ENCODE measurements at places on chromosomes 11 and 22. TPM values are rescaled to one million over a fixed set of nuclear protein-coding genes. Genes with fewer than 3 reads are reported as not detected.

Gene SCN2B
- 0.92 TPM for total RNA-seq

Gene MFNG
- 11.2 TPM for total RNA-seq

Gene MUC5AC
- 605 TPM for total RNA-seq

DNA sequence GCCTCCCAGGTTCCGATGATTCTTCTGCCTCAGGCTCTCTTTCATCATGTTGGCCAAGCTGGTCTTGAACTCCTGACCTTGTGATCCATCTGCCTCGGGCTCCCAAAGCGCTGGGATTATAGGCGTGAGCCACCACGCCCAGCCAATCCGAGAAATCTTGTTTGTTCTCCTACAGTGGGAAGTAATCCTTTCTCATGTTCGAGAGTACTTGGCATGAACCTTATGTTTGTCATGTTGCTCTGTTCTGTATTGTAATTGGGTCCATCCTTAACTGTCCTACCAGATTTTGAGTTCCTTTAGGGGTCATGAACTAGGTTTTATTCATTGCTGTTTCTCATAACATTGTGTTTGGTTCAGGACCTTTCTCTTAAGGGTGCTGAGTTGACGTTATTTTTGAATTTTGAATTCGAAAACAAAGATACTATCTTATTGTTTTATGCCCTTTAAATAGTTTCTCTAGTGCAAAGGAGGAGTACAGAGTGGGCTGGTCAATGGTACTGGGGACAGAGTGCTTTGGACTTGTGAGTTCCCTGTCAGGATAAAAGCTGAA, 113.4 kb upstream of the RRM1 start:
- DNase-seq, result no peak

DNA sequence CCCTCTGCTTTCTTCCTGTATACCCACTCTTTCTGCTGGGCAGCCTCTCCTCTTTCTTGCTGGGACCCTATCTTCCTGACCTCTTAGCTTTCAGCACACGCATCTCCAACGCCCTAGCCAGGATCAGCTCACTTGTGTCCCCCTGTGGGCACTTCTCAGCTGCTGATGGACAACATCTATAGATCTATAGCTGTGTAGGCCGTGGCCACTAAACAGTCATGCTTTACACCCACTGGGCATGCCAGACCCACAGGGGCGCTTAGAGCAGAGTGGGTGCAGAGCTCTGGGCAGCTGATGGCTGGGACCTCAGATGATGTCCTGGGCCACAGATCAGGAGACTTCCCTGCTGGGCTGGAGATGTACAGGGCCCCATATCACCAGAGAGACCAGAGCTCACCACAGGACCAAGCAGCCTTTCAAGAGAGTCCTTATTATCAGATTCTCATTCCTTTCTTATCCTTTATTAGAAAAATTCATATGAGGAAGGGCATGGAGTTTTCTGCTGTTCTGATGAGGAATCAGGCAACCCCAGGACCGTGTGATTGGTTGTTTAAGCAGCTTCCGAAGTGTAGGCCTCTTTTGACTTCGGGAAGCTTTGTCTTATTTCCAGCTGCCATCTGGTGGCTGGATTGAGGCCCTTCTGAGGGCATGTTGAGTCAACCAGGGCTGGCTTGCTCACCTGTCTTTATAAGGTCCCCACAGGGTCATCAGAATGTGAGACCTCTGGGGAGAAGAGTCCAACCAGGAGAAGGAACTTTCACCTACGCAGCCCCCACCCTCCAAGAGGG, 60.5 kb downstream of the OSBP2 start:
- peak; percentile 62 for DNase-seq

DNA sequence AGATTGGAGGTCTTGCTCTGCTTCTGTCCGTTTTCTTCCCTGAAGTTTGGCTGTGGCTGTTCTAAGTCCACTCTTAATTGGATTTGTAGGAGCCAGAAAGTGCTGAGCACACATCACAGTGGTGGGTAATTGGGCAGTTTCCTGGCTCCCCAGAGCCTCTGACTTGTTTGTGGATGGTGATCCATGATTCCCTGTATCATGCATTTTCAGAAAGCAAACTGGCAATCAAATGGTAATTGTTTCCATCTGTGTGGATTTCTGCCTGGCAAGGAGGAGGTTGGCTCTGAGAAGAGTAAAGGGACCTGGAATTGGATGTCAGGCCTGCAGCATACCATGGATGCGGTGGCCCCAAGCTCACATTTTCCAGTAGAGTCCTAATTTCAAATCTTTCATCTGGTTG, 49.5 kb downstream of the PPFIBP2 start:
- no peak for DNase-seq

GRCh38 chr11:107957109-107957588, 28.9 kb downstream of the RAB39A start:
- no peak for DNase-seq

GRCh38 chr22:26503758-26504157, 8.5 kb downstream of the TFIP11 start:
- no peak for DNase-seq

Gene IGHMBP2
- 133 TPM for total RNA-seq

Gene SAA4
- not detected for total RNA-seq

Gene BARX2
- 1.5 TPM for total RNA-seq

- DNase-seq, result peak; percentile 87
Observed at GRCh38 chr11:62108017-62108750, 15.6 kb upstream of the INCENP start.

Gene CASP5
- 4.3 TPM for total RNA-seq

- DNase-seq, result no peak
Observed at GRCh38 chr11:111305876-111306275, 7.5 kb downstream of the POU2AF3 start.

GRCh38 chr11:35876786-35877185, 67.1 kb upstream of the LDLRAD3 start:
- no peak for DNase-seq

GRCh38 chr11:64298966-64299846, 952 bp upstream of the CATSPERZ start:
- DNase-seq, result peak; percentile 78
